ENCODE measurements at places on chromosomes 3 and 15.

- peak; percentile 13 for DNase-seq
Measured at GRCh38 chr15:101652786-101653430, 727 bp upstream of the TM2D3 start.

DNA sequence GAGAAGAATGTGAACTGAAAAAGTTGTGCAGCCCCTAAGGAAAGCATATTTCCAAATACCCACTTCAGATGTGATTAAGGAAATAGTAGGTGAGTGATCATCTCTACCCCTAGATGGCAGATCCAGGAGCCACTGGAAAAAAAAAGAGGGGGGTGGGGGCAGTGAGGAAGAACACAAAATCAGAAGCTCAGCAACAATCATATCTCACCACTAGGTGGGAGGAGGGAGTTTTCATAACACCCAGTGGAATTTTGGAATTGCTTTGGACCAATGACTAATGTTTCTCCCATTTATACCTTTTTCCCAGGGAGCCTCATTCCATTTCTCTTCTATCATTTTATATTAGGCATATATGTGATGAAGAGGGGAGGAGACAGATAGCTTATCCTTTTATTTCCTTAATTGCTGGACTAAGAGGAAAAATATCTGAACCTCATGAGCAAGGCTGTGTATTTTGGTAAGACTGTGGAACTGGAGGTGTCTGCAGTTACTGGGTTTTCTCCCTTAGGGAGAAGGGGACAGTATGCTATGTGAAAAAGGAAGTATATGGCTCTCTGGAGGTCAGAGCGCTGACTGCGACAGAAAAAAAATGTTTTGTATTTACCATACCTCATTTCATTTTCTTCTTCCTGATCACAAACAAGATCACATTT, 363.4 kb downstream of the GAP43 start:
- DNase-seq = no peak

- no peak for DNase-seq
Measured at GRCh38 chr3:172869368-172869771, 118.8 kb downstream of the ECT2 start.

GRCh38 chr3:39753391-39753790, 56.0 kb upstream of the MYRIP start:
- no peak for DNase-seq

DNA sequence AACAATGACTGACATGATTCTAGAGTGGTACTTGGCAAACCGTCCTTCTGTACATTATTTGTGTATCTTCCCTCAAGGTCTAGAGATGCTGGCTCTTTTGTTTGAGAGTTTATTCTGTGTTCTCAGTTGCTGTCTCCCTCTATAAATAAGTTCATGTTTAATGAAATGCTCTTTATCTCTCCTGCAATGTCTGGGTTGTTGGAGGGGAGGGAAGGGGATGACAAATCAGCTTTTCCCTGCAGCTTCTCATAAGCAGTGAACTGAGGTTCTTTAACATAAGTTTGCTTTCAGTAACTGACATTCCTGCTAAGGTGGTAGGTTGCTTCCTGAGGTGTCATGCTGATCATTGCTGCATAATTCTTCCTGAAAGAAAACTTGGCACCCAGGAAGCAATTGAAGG, 21.8 kb downstream of the ITPR1 start:
- DNase-seq = no peak

DNA sequence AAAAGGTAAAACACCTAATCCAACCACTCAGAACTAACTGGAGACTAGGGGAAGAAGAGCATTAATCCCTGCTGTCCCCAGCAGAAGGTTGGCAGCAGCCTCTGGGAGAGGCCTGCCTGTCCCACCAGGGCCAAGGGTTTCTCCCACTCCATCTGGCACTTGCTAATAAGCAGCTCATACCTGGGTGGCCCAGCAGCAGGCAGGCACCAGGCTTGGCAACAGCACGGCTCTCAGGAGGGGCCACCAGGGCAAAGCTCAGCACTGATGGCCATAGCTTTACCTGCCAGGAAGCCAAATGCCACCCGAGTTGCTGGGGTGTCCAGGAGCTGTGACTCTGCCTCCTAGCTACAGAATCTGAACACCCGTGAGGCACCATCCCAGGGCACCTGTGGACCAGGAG, 58.3 kb downstream of the BOC start:
- no peak for DNase-seq

- DNase-seq = no peak
Measured at GRCh38 chr3:103968751-103969150, 1398.0 kb upstream of the ALCAM start.

GRCh38 chr3:98994128-98994762, 92.8 kb upstream of the DCBLD2 start:
- DNase-seq = no peak

DNA sequence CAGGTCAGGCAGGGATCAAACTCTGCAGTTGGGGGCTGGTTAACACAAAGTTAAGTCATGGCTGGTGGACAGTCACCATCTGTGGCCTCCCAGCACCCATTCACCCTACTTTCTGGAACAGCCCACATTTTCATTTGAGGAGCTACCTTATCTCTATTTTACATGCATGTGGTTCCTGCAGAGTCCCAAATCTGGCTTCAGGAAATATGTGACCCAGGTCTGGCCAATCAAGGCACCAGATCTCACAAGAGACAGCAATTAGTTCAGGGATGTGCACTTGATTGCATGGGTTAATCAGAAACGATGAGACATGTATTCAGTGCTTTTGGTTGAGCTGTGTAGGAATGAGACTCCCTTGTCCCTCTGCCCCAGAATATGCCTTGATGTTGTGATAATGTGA, 170.9 kb downstream of the NR2F2 start:
- no peak for DNase-seq

DNA sequence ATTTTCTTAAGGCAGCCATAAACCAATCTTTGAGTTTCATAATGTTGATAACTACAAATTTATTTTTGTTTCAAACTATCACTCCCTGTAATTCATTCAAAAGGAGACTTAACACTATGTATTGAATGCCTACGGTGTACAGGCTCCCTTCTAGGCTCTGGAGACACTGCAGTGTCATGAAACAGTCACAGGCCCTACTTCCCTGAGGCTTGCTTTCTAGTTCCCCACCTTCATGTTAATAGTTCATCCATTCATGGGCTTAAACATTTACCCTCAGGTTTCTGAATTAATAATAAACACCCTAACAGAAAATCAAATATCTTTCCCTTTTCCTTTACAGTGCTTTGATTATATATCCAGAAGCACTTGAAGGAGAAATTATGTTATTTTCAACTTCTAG, 168.7 kb downstream of the CHL1 start:
- no peak for DNase-seq

DNA sequence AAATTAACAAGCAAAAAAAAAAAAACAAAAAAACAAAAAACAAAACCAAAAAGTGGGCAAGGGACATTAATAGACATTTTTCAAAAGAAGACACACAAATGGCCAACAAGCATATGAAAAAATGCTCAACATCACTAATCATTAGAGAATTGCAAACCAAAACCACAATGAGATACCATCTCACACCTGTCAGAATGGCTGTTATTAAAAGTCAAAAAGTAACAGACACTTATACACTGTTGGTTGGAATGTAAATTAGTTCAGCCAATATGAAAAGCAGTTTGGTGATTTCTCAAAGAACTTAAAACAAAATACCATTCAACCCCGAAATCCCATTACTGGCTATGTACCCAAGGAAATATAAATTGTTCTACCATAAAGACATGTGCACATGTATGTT, 222.4 kb upstream of the CD96 start:
- no peak for DNase-seq

DNA sequence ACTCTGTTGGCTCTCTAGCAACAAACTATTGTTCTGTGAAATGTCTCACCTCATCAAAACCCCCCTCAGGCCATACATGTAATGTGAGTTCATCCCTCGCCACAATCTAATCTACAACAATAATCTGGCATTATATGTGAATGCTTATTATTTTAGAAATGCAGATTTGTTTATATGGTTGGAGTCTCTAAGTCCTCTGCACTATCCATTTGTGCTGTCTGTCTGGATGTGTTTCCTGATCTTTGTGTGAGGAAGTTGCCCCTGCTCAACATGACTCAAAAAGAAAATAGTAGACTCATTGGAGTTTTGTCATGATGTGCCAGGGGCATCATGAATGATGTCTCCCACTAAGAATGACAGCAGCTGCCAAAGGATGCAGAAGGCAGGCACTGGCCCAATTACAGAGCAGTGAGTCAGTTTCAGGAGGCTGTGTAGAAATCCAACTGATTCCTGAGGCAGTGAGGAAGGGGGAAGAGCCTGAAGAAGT, 161.6 kb upstream of the PDZRN3 start:
- DNase-seq = no peak

GRCh38 chr3:13070391-13071070, 2.7 kb downstream of the IQSEC1 start:
- no peak for DNase-seq

- no peak for DNase-seq
Measured at GRCh38 chr15:50077651-50078050, 41.4 kb downstream of the ATP8B4 start.

- no peak for DNase-seq
Measured at GRCh38 chr3:19476281-19476680, 328.0 kb downstream of the KCNH8 start.

GRCh38 chr15:61996056-61996635, 64.1 kb downstream of the VPS13C start:
- DNase-seq = no peak

GRCh38 chr3:61663356-61664104, 102.2 kb downstream of the PTPRG start:
- no peak for DNase-seq

- peak; percentile 5 for DNase-seq
Measured at GRCh38 chr15:60044636-60045270, 40.6 kb downstream of the FOXB1 start.

- peak; percentile 59 for DNase-seq
Measured at GRCh38 chr15:66702035-66702786, at the start of gene SMAD6. Gene SMAD6, plus strand, starts transcription at chr15:66702236. Its CDS starts 1,023 bp downstream, at chr15:66703259.

- no peak for DNase-seq
Measured at GRCh38 chr3:18483226-18483625, 58.1 kb upstream of the SATB1 start.

- no peak for DNase-seq
Measured at GRCh38 chr3:198076722-198077308, 116.8 kb downstream of the LMLN start.

- DNase-seq = no peak
Measured at GRCh38 chr3:98185180-98185579, 18.7 kb downstream of the OR5H15 start.

GRCh38 chr3:160747422-160747821, 8.6 kb upstream of the PPM1L start:
- no peak for DNase-seq

DNA sequence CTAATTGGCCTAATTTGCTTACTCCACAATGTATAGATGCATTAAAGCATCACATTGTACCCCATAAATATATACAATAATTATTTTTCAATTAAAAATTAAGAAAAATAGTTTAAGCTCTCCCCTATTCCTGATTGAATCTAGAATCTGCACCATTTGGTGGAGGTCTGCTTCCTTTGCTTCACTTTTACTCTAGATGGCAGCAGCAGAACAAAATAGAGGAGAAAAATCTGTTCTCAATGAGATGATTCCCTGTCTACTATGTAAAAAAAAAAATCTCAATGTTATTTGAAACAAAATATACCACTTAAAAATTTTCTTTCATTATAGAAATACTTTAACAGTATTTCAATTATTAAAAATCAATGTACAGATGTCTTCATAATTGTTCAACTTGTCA, 109.6 kb upstream of the FXR1 start:
- DNase-seq = no peak

DNA sequence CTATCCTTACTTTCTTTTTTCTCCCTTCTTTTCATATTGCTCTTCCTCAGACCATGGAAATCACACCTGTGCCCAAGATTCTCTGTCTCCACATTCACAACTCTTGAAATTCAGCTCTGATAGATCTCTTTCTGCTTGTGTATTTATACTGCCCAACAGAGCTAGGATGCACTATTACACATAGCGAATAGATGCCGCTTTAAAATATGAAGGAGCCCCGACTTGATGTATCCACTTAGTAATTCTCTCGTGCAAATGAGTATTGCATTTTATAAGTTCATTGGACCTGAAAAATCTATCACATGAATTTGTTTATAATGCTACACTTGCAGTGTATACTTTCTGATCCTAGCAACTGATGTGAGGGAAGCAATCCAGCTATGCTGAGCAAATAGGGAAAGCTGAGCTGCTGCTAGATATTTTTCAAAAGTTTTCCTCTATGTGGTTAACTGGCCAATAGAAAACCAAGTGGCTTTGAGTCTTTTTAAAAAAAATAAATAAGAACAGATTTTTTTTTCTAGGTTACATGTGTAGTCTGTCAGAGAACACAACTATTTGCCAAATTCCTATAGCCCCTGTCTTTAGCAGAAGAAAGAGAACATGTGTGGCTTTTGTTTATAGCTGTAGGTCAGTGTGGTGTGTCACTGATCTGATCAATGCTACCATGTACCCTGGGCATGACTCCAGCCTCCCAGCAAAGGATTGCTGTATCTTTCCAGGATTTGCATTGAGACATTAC, 64.3 kb upstream of the LEKR1 start:
- no peak for DNase-seq

- DNase-seq = no peak
Measured at GRCh38 chr3:43794776-43795175, 104.0 kb downstream of the ABHD5 start.

GRCh38 chr3:50258979-50259378, 10.0 kb upstream of the SEMA3B start:
- no peak for DNase-seq

- DNase-seq = no peak
Measured at GRCh38 chr15:85002517-85002916, 20.9 kb downstream of the PDE8A start.

DNA sequence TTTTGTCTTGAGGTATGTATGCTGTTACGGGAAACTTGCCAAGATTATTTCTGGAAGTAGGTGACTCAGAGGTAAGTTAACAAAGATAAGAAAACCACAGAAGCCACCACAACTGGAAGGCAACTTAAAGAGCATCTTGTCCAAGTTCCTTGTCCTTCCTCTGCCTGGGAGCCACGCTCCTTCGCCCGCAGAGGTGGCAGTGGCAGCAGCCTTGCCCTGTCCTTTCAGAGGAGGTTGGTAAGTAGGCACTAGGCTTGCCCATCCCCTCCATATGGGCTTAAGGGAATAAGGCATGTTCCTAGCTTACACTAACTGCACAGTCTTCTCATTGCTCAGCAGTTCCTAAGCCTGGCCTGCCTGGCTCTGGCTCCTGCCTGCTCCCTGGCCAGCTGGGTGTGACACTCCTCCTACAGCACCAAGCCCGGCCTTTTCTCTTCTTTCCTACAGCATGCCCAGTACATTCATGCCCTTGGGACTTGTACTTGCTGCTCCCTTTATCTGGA, 48.0 kb upstream of the RAB6B start:
- DNase-seq = no peak

- no peak for DNase-seq
Measured at GRCh38 chr15:31096563-31096962, 5.0 kb downstream of the TRPM1 start.

GRCh38 chr3:64011685-64012084, 11.6 kb downstream of the PSMD6 start:
- DNase-seq = no peak

GRCh38 chr3:177213801-177214535, 16.7 kb upstream of the TBL1XR1 start:
- no peak for DNase-seq

DNA sequence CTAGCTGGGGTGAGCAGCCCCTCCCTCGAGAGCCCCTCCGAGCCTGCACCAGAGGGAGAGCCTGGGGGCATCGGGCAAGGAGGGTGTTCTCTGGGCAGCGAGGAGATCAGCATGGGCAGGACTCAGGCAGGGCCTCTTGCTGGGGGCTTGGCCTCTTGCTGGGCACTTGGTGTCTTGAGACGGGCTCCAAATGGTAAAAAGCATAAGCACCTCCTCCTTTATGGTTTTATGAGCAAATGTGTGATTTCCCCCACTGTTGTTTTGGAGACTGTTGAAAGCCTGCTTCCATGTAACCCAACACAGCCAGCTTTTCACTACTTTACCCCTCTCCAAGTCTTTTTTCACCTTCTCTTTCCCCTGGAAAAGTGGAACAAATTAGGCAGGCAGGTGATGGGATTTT, 239.3 kb downstream of the TLE3 start:
- no peak for DNase-seq

Data from stimulated activated naive CD4-positive, alpha-beta T cell treated with Interleukin-2 at 50 U/mL for 16 hours (primary cell).